ENCODE measurements at places on chromosomes 5 and 9.

DNA sequence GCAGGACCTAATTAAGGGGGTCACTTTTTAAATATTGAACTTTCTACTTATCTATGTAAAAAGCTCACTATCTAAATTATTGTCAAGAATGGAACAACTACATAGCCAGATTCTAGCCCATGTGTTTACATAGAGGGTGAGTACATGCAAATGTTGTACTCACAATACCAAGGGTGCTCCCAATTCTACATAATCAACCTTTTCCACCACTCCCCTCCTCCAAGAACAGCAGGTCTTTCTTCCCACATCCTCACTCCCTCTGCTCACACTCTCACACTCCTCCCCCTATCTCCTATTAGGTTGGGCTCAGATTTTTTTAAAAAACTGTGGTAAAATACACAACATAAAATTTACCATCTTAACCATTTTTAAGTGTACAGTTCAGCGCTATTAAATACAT, 325.4 kb downstream of the ARL15 start:
- no peak for DNase-seq

GRCh38 chr5:117942861-117943519, 1045.4 kb downstream of the DTWD2 start:
- no peak for DNase-seq

DNA sequence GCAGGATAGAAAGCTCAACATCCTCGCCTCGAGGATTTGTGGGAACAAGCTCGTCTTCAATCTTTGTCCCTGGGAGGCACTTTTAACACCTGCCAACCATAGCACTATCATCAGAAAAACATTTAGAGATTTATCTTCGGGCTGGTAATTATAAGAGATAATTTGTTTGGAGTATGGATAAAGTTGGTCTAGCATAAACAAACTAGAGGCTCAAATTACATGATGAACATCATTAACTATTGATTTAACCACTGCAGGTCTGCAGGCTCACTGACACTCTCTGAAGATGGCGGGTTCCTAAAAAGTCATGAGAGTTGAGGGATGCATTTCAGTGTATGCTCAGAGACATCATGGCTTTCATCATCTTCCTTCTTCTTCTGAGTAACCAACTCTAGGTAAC, 25.8 kb upstream of the PCA3 start:
- no peak for DNase-seq

DNA sequence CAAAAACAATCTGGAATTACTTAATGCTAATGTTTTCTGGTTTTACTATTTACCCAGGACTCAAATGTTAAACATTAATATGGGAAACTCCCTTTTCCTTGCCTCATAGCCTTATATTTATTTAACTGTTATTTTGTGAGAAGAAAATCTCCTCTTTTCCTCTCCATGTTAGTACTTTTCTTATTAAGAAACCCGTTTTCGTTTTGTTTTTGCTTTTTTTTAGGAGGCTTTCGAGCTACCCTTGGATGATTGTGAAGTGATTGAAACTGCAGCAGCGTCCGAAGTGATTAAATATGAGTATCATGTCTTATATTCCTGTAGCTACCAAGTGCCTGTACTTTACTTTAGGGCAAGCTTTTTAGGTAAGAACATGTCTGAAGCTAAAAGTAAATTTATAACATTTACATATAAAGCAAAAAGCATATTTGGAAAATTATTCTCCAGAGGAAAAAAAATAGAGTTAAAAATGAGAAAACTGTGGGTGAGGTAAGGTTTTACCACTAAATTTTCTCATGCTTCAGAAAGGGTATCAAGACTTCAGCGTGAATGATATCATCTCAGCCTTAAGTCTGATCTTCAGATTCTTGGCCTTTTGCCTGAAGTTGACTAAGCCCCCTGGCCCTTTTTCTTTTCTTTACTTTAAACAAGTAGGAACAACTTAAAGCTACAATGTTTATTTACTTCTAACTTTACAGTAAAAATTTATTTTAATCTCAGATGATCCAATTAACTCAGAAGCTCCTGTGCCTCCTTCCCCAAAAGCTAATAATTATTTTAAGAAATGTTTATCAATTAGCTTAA, 113.8 kb downstream of the RPS23 start:
- DNase-seq, result peak; percentile 78

Data from SJSA1 (cell line).